ENCODE measurements at places on chromosomes 5 and 9.

GRCh38 chr9:88991066-88992034, at the start of gene S1PR3:
S1PR3 (plus strand) TSS chr9:88991468; CDS start chr9:89001201, 9,733 bp downstream.
- no peak for DNase-seq

- no peak for DNase-seq
These were observed 9.8 kb upstream of the NTRK2 start for GRCh38 chr9:84659773-84660172.

DNA sequence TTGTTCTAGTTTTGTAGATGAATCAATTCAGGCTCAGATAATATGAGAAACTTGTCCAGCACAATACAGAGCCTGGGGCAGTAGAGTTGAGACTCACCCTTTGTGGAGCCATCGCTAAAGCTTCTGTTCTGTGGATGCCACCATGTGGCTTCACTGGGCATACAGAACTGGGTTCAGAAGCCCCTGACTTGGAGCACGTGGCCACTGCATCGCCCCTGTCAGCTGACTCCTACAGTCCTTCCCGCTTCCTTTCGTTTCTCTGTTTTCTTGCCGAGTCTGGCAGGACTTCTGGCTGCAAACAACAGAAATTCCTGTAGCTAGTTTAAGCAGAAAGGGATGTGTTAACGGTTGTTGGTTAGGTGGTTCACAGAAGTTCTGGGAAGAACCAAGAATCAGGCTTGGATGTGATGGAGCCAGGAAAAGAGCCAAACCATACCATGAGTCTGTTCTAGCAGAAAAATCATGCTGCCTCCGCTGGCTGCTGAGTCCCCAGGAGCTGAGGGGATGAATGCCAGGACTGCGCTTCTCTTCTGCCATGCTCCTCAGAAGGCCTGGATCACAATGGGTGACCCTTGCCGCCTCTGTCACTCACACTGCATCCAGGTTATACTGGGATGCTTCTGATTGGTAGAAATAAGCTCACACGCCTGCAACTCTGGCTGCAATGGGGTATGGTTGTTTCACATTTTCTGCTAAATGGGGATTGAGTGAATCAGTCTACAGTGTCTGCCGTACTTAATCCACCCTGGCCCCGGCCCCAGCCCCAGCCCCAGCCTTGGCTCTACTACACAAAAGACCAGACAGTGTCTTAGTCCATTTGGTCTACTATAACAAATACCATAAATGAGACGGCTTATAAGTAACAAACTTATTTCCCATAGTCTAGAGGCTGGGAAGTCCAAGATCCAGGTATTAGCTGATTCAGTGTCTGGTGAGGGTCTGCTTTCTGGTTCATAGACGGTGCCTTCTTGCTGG, 262.5 kb downstream of the GOLPH3 start:
- DNase-seq, result no peak

- DNase-seq, result no peak
These were observed 234.5 kb downstream of the PAPPA start for GRCh38 chr9:116387934-116388698.

DNA sequence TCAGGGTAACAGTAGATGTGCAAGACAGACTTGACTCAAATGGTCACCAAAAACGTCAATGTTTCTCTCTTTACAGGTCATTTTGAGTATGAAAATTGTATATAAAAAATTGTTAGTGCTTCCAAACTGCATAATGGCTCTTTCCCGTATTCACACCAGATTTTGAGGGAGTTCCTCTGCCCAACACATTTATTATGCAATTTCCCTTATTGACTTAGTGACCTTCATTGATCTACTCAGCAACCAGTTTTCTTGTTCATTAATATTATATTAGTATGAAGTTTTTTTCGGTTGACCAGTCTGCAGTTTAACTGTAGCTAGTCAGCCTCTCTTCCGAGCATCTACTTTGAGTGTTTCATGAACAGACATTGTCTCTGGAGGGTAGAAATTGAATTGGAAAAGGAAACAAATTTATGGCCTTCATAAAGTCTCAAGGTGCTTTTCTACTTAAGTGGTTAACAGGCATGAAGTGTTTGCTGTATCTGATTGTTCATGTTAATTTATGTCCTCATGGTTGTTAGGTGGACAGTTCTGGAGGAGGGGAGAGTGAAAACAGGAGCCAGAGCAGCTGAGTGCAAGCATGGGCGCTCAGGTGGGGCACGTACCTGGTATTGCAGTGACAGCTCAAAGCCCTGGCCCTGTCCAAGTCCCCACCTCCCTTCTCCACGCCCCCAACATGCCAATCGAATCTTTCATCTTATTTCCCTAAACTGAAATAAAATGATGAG, 240.2 kb downstream of the RFK start:
- DNase-seq, result no peak

- no peak for DNase-seq
These were observed 157.3 kb upstream of the EPB41L4A start for GRCh38 chr5:112576298-112576925.

GRCh38 chr5:34854459-34855174, 15.7 kb downstream of the TTC23L start:
- DNase-seq, result no peak

GRCh38 chr9:113941526-113941925, 65.4 kb downstream of the ZNF618 start:
- no peak for DNase-seq

DNA sequence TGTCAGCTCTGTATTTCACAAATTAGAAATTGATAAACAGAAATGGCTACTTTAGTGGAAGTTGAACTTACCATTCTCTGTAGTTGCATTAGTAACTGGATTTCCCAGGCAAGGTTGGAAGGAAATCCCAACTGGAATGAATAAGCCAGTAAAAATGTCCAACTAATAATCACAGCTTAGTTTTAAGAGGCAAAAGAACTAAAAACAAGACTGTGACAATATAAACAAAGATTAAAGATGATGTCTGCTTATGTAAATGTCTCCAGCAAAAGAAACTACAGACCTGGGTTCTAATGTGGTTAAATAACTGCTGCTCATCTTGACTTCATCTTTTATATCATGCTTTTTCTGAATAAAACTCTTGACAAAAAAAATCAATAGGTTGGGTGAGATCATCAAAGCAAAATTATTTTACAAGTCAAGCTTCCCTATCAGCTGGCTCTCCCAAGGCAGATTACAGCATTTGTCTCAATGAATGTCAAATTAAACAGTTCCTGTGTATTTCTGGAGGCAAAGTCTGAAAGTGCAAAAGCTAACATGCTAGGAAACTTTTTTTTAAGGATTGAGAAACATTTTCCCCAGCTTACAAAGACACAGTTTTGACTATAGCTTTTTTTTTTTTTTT, 62.3 kb upstream of the HMHB1 start:
- no peak for DNase-seq

DNA sequence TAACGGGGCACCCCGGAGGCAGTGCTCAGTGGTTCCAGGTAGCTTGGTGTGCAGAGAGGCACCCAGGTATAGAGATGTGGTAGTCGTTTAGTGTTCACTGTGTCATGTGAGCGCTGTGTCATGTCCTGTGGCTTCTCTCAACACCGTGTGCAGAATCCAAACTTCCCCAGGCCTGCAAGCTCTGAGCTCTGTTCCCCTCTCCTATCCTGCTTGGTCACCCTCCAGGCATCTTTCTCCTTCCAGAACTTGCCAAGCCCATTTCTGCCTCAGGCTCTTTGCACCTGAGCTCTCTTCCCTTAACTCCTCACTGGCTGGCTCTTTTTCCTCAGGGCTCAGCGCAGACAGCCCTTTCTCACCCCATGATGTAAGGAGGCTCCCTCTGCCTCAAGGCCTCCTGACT, 64.8 kb downstream of the CARTPT start:
- no peak for DNase-seq

DNA sequence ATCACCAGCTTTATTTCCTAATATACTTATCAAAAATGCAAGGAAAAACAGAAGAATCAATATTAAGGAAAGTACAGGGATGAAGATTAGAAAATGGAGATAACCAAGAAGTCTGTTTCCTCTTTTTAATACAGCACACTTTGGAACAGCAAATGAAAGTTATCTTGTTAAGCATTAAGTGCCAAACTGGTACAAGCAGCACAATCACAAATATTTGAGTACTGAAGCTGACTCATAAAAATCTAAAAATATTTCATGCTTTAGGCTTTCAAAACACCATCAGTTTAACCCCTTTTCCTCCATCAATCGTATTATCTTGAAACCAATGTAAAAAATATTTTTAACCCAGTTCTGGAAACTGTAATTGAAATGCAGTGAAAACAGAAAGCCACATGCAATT, 2.7 kb downstream of the FBXW11 start:
- no peak for DNase-seq

- DNase-seq, result no peak
These were observed 3.1 kb downstream of the TSPAN17 start for GRCh38 chr5:176650354-176650884.

DNA sequence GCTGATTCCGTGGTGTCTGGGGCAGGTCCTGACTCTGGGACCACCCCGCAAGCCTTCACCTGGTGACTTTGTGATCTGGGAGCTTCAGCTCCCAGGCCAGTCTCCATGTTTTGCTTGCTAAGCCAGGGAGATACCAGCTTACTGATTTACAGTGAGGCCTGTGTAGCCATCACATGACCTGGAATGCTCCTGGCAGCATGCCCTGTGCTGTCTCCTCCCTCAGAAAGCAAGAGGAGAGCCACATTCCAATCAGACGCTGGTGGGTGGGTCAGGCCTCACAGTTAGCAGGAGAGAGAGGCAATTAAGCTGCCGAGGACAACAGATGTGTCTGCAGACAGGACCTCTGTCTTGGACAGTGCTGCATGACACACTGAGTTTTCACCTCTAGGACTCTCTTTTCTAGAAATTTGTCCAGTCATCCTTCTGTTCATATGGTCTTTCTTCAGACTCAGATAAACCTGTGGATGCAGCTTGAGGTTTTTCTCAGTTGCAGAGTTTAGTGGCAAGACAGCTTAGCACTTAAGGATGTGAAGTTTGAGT, 24.4 kb upstream of the GRPEL2 start:
- DNase-seq, result no peak

- DNase-seq, result no peak
These were observed 5.6 kb upstream of the RNF44 start for GRCh38 chr5:176542596-176543427.

DNA sequence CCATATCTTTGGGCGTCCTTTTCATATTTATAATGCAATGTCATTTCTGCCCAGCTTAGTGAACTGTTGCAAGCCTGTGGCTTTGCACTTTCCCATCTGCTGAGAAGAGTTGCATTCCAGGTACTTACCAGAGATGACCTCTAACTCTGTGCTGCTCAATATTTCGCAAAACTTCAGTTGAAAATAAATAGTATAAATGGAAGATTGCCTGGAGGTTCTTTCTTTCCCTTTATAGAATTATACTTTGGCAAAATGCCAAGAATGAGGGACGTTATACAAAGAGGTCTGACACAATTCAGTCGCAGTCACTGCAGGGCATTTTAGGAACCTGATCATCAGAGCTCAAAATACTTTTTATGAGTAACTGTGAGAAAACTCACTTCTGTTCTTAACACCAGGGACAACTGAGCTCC, 18.9 kb upstream of the VLDLR start:
- no peak for DNase-seq

- no peak for DNase-seq
These were observed 27.8 kb upstream of the SEMA4D start for GRCh38 chr9:89525446-89526374.

- DNase-seq, result no peak
These were observed 931 bp downstream of the FAM219A start for GRCh38 chr9:34457266-34458012.

DNA sequence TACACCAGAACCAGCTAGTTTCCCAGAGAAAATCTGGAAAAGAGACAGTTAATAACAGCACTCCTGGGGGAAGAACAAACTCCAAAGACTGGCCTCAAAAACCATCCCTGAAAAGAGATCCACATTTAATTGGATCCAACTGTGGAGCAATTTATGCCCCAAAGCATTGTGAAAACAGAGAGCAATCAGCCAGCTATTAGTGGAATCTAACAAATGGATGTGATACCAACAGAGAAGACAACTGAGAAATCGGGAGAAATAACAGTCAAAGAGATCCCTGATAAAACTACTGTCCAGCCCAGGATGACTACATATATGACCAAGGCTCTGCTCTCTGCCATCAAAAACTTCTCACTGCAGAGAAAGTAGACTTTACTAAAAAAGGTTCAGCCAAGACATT, 40.5 kb upstream of the TRIO start:
- no peak for DNase-seq

- no peak for DNase-seq
These were observed 1.7 kb downstream of the SH3PXD2B start for GRCh38 chr5:172452398-172453205.

DNA sequence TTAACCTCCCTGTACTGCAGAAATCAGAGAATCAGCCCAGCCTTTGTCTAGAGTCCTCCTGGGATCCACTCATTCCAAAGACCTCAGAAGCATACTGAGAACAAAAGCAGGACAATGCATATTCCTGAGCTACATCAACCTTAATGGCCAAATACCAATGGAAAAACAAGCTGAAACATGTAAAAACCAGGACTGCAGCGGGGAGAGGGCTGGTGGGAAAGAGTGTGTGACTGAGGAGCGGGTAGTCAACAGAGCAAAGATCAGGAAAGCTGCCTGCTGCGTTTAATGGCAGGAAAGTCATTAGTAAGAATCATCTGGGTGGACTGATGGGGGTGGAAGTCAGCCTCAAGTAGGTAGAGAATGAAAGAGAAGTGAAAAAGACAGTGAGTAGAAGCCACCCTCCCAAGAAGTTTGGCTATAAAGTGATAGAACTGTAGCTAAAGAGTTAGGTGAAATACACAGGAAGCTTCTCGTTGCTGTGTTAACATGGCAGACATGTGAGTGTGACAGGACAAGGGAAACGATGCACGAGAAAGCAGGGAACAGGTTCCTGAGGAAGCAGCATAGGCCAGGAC, 88.1 kb downstream of the OTULIN start:
- DNase-seq, result no peak

DNA sequence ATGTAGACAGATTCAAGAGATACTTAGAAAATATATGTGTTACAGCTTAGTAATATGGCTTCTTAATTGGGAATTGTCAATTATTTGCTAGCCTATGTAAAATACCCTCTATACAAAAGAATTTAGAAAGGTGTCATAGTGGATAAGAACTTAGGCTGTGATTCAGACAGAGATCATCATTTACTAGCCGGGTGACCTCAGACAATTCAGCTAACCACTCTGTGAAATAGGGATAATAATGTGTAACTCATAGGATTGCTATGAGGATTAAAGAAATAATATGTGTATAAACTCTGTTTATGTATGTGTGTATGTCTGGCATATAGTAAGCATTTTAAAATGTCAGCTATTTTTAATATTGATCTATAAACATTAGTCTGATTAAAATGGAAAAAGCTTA, 5.9 kb upstream of the LARS1 start:
- no peak for DNase-seq

DNA sequence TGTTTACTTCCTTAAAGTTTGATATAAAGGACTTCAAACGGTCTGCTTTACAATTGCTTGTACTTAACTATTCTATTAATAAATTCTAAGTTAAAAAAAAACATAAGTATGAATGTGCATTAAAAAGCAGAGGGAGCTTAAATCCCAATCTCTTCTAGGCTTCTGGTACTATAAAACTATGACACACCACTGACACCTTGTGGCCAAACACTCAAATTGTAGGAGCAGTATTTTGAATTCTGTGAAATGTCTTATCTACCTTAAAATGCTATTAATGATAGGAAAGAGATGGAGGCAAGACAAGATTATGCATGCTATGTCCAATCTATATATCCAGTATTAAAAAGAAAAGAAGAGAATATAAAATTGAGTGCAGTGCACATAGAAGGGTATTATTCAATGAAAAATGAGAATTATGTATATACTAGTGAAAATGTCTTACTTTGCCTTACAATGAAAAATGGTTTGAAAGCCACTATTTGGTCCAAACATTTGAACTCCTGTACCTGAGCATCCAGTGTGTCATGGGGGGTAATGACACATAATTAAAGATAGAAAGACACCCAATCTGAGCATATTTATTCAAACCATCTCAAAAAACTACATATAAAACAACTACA, 87.6 kb downstream of the ERP44 start:
- no peak for DNase-seq

- no peak for DNase-seq
These were observed 119.7 kb upstream of the RPS23 start for GRCh38 chr5:82397741-82398320.

Data from activated CD4-positive, alpha-beta T cell treated with anti-CD3 and anti-CD28 coated beads for 1 hour (primary cell).